ENCODE measurements at places on chromosomes 13 and 19.

DNA sequence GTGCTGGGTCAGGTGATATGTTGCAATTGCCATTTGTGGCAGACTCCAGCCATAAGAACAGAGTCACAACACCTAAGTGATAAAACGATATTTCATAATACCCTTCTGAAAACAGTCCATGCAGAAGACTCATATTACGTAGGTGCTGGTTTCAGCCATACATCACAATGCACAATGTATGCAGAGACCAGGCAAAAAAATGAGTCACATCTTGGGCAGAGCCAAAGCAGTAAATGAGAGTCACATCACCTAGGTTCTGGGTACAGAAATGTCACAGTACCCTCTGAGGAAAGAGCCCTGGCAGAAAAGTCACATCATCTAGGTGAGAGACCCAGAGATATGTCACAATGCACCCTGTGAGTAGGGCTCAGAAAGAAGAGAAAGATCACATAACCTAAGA lies 125.2 kb upstream of the ZNF91 start:
- DNase-seq = no peak

- DNase-seq = no peak
Measured at GRCh38 chr13:48507021-48507420, 25.9 kb downstream of the RCBTB2 start.

DNA sequence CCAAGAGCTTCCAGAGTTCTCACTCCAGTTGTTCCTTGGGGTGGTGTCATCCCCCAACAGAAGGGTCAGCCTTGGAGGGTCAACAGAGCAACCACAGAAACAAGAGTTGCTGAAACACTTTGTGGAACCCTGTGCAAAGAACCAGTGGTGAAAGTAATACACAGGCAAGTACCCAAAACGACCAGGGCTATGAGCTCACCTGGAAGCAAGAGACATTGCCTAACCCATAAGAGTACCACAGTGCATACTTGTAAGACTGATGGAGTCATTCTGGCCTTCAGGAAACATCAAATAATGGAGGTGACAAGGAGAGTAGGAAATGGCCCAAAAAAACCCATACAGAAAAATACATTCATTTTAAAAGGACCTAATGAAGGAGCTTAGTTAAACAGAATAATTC lies 184.3 kb upstream of the TSC22D1 start:
- DNase-seq = no peak

- DNase-seq = no peak
Measured at GRCh38 chr13:37274569-37275497, 169.4 kb upstream of the CSNK1A1L start.

DNA sequence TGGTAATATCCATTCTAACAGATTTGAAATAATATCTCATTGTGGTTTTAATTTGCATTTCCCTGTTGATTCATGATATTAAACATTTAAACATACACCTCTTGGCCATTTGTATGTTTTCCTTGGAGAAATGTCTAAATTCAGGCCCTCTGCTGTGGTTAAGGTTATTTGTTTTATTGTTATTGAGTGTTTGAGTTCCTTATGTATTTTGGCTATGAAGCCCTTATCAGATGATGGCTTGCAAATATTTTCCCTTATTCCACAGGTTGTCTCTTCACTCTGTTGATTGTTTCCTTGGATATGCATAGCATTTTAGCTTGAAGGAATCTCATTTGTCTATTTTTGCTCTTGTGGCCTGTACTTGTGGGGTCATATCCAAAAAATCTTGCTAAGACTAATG lies 303.6 kb downstream of the GPC5 start:
- no peak for DNase-seq

DNA sequence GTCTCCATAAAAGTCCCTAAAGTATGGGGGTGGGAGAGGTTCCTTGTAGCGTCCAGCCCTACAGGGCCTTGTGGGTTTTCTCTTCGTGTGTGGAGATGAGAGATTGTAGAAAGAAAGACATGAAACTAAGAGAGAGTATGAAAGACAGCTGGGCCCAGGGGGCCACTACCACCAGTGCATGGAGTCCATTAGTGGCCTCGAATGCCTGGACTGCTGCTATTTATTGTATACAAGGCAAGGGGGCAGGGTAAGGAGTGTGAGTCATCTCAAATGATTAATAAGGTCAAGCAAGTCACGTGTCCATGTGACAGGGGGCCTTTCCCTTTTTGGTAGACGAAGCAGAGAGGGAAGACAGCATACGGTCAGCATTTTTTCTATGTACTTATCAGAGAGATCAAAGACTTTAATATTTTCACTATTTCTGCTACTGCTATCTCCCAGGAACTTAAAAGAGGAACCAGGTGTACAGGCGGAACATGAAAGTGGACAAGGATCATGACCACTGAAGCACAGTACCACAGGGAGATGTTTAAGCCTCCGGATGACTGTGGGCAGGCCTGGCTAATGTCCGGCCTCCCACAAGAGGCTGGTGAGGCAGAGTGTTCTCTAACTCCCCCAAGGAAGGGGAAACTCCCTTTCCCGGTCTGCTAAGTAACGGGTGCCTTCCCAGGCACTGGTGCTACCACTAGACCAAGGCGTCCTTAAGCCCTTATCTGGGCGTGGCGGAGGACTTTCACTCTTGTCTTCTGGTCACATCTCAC lies 25.5 kb downstream of the FGF21 start:
- no peak for DNase-seq

DNA sequence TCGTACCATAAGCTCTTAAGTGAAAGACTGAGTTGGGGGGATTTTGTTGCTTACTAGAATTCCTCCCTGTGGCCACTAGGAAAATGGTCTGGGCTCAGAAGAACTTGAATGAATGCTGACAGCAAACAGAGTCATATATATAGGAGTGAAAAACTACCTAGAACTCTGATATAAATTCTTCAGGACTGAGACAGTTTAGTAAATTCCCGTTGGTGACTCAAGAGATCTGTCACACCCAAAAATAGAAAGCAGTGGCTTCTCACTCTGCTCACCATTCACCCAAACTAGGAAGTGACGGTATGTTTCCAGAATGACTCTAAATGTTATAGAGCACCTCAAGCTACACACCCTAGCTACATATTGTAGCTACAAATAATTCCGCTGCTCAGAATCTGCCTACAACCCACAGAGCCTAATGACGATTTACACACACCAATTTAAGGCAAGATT lies 116.2 kb downstream of the TBC1D4 start:
- no peak for DNase-seq

Data from H9 (cell line).